Right lung (tissue), 10 donors: ENCODE measurements at places on chromosomes 1 and 21. TPM values are rescaled to one million over a fixed set of nuclear protein-coding genes. Genes with fewer than 3 reads are reported as not detected.

DNA sequence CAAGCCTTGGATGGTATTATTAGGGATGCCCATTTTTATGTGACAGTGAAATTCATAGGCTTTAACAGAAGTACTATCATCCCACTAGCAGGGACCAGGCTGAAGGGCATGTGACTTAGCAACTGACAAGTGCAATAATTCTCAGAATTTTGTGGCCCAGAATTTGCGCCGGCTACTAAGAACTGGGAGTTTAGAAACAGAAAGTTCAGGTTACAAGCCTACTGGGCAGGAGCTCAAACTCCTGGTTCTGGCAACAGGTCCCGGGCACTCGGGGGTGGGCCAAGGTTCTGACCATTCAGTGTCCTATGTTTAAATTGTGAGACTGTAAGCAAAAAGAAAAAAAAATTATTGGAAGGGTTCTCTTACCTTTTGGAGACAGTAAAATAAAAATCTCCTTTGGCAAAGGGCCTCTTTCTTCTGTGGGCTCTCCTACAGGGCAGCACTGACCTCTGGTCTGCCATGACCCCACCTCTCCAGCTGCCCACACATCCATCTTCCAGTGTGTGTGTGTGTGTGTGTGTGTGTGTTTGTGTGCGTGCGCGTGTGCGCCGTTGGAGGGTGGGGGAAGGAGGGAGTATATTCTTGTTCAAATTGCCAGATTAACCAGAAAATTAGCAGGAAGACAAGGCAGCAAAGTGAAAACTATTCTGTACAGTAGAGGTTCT, 26.1 kb downstream of the IRF2BP2 start:
- DNase-seq, result no peak

DNA sequence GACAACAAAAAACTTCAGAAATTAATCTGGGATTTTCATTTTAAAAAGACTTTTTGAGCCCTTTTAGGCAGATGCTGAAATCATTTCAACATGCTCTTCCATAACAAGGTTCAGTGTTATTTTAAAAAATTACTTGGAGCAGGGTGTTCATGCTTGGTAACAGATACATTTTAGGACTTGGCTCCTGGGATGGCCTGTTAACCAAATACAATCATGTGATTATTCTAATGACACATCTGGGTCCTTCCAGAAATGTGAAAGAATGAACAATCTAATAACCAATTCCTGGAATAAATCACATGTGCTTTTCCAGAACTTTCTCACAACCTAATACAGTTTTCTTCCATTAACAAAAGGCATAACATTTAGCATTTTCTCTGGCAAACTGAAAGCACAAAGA, 379.8 kb upstream of the RUNX1 start:
- no peak for DNase-seq

GRCh38 chr1:168918860-168919741, 187.4 kb upstream of the ATP1B1 start:
- no peak for DNase-seq

DNA sequence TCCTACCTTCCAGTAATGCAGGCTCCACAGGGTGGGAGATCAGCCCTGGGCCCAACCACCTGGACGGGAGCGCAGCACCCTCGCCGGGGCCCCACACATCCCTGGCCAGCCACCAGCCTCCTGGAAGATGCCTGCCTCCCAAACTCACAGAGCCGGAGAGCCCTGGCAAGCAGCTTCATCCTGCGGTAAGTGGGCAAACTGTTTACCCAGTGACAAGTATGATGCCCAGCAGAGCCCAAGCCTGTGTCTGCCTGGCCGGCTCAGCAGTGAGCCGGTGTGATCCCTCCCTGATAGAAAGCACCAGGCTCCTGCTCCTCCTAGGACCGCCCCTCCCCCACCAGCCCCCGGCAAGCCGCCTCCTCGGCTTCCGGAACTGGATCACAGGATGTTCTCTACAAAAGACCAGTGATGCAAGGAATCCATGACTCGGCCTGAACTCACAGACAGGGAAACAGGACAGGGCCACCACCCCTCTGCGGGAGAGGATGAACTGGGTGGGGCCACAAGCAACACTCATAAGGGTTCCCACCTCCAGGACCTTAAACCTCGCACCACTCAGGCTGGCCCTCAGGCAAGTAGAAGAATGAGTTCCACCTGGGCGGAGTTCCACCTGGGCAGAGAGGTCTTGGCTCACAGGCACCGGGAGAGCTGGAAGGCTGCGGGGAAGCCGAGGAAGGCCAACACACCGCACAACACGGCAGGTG, 7.9 kb downstream of the ACOT7 start:
- DNase-seq, result no peak

- no peak for DNase-seq
Measured at GRCh38 chr1:8905582-8906191, 27.2 kb upstream of the ENO1 start.

- no peak for DNase-seq
Measured at GRCh38 chr1:70034403-70034802, 171.0 kb downstream of the LRRC40 start.

DNA sequence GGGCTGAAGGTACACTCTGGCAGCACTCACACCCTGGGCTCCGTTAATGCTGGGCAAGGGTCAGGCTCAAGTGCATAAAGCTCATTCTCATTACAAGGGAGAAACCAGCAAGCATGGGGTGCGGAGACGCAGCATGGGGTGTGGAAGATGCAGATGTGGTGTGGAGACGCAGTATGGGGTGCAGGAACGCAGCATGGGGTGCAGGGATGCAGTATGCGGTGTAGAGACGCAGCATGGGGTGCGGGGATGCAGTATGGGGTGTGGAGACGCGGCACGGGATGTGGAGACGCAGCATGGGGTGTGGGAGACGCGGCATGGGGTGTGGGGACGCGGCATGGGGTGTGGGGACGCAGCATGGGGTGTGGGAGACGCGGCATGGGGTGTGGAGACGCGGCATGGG, 390.7 kb downstream of the NPHP4 start:
- no peak for DNase-seq

DNA sequence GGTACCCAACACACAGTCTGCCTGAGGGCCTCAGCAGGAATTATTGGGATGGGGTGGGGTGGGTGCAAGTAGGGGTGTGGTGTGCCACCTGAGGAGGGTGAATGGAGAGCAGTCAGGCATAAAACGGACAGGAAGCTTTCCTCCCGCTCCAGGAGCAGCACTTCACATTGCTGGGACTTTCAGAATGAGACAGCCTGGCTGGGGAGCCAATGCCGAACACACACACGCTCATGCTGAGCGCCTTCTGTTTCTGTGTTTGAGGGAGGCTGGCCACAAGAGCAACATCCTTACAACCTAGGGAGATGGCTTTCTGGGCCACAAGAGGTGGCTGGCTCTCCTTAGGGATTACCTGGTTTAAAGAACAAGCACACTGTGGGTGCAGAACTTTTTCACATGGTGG, 98.0 kb downstream of the LAMC2 start:
- DNase-seq, result no peak

The KRTAP11-1 gene
- not detected for polyA plus RNA-seq

The MNDA gene
- 6.8 TPM for polyA plus RNA-seq

The FASLG gene
- polyA plus RNA-seq, result 0.46 TPM

The SYPL2 gene
- polyA plus RNA-seq, result 0.25 TPM

The PPM1J gene
- 0.53 TPM for polyA plus RNA-seq

The TSPEAR gene
- polyA plus RNA-seq, result 4.4 TPM

The KRTAP27-1 gene
- polyA plus RNA-seq, result not detected

The ETV3L gene
- not detected for polyA plus RNA-seq
